ENCODE measurements at places on chromosomes 4 and X.

DNA sequence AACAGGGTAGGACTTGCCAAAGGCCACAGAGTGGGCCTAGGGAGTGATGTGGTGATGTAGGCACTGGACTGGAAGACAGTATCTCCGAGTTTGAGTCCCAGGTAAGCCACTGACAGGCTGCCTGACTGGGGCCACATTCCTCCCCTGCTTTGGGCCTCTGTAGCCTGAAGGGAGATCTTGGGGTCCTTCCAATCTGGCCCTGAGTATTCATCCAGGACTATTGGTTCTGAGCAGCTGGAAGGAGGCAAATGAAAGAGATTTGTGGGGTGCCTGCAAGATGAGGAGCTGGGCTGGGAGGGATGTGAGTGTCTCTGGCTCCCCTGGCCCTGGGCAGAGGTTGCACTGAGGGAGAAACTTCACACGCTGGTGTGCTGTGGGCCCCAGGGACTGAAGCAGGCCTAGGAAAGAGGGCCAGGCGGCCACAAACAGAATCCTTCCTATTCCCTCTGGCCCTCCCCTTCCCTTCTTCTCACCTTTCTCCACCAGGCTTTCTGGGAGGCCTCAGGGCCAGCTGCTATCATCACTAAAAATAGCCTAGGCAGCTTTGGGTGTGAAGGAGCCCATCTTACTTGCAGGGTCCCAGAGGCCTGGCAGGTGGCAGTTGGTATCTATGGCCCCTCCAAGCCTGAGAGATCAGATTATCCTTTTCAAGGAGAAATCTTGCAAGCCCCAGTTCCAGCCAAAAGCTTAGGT, 70.1 kb downstream of the PJA1 start:
- DNase-seq, result no peak

GRCh38 chrX:153723351-153724251, 586 bp downstream of the BCAP31 start:
- DNase-seq, result peak; percentile 54

GRCh38 chr4:72564184-72564583, 4.8 kb downstream of the ADAMTS3 start:
- DNase-seq, result peak; percentile 40

DNA sequence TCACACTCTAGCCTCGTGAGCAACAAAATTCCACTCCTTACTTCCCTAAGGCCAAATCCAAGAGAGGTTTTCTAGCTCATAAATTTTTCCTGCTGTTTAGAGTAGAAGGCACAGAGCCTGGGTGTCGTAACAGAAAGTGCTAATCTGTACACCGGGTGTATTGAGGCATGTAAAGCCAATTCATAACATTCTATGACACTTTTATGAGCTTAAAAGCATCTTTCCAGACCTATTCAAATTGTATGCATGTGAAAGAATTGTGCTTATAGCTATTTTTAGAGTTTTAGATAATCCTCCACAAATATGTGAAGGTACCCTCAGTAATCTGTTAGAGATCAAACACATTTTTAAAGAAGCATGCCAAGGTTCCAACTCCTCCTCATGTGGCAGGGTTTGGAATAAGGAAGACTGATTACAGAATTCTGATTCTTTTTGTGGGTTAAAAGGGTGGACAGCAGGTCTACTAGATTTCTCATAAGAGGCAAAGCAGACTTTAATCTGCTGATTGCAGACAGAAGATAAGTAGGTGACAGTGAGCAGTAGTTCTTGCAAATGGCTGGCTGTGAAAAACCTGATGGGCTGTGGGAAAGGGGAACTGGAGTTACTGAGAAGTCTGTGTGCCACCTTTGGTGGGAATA, 25.5 kb upstream of the LRCH2 start:
- DNase-seq, result no peak

GRCh38 chr4:78880874-78881492, 58.3 kb downstream of the PAQR3 start:
- DNase-seq, result no peak

- no peak for DNase-seq
Observed at GRCh38 chr4:152849350-152849749, 69.6 kb downstream of the ARFIP1 start.

GRCh38 chr4:140691369-140691768, 64.8 kb downstream of the TBC1D9 start:
- no peak for DNase-seq

GRCh38 chrX:2587146-2587545, 86.4 kb upstream of the DHRSX start:
- DNase-seq, result no peak

DNA sequence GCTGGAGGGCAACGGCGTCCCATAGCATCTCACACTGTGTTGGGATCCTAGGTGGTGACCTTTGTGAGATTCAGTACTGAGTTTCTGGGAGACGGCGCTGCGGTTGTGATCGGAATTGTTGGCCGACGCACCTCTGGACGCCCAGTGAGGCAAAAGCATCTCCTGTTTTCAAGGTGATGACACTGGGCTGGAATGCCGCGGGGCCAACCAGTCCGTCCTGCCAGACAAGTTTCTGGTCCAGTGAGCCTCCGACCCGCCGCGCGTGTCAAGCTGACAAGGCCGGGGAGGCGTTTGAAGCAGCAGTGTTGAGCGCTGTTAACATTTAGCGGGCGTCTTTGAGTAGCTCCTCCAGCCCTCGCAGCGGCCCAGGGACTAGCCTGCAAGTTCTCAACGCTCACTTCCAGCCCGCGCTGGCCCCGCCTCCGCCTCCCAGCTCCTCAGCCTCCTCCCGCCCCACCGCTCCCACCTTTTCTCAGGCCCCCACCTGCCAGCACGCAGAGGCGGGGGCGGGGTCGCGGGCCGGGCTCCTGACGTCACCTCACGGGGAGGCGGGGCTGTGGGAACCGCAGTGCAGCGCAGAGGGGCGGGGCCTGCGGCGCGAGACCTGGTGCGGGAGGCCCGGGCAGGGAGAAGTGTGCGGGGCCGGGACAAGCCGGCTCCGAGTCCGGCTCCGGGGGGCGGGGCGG, 482 bp upstream of the CDS1 start:
- peak; percentile 79 for DNase-seq

GRCh38 chr4:169510617-169511016, 101.8 kb downstream of the NEK1 start:
- DNase-seq, result no peak

- DNase-seq, result peak; percentile 57
Observed at GRCh38 chrX:100973411-100973810, 3.9 kb downstream of the ARL13A start.

DNA sequence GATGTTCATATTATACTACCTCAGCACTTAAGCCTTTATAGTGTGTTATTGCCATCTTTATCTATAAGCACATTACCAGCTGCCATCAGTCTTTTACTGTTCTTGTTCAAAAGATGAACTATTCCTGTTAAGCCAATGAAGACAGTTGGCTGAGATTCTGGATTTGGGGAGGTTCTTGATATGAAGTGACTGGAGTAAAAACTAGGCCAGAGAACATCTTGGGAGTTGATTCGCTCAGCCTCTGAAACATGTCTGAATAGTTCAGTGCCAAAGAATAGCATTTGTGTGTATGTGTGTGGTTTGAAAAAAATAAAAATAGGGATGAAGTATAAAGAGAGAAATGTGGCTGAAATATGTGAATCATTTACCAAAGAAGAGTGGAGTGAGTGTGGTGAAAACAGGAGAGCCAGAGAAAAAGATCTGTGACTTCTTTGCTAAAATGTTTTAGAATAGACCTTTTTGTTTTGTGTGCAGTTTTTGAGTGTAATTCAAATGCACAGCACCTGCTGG, 15.2 kb downstream of the EXOC1 start:
- DNase-seq, result no peak

DNA sequence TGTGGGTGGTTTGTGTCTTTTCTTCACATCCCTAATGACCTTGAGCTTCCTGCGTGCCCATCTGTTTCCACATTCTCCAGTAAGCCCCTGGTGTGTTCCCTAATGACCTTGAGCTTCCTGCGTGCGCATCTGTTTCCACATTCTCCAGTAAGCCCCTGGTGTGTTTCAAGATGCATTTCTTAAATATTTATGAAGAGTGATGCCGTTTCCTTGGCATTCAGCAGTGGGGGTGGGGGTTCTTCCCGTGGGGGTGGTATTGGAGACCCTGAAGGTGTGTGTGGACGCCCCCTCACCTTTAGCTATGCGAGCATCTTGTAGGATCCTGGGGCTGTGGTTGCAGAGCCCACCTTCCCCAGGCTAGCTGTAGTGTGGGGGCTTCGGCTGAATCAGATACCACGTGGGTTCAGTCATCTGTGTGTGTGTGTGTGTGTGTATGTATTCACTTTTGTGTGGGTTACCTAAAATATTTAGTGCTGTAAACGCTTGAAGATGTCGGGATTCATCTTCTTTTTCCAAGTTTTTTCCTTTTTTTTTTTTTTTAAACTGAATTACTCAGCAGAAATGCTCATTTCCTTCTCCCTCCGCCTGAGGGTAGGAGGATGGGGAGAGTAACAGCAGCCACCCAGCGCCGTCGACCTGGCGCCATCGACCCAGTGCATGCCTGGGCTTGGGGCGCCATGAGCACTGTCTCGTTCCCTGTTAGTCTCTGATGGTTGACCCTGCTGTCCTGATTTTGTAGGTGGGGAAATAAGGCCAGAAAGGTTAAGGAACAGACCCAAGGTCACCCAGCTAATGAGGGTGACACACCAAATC, 9.9 kb downstream of the NSG1 start:
- DNase-seq, result no peak

DNA sequence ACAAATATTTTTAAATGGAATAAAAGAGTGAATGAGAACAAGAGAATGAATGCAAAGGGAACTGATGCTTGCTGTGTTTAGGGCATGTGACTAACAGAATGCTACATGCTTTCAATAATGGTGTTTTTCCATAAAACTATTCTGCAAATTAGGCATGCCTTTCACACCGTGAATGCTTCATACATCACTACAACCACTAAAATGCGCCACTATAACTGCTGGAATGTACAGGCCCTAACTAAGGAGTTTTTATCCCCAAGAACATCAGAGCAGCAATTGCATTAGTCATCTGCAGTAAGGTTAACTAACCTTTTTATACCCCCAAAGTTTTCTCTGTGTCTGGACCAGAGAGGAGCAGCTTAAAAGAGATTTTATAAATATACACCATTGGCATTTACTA, 190.4 kb downstream of the ARAP2 start:
- no peak for DNase-seq

DNA sequence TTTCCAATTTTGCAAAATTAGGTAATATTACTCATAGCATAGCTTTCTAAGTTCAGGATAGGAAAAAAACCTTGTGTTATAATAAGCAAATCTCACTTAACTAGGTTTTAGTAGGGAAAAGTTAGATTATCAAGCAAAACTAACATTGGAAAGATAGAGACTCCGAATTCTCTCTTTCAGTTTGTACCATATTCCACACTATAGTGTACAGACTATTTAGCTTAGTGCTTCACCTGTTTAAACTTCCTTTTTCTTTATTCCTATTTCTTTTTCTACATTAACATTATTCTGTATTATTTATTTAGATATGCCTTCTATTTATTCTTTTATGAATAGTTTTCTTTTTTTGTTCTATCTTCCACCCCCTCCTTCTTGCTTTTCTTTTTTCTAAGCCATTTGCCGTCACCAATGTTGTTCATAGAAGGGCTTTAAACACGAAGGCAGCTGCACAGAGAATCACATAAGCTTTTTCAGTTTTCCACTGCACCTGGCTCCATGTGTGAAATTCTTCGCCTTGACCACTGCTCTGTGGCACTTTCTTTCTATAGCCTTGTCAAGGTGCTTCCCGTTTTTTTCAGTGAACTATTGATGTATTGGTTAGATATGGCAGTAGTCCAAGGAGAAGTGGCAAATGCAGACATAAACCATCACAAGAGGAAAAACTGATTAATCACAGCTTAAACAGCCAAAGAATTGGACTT, 8.5 kb downstream of the PCDH10 start:
- no peak for DNase-seq

- no peak for DNase-seq
Observed at GRCh38 chr4:182018691-182019090, 224.5 kb upstream of the TENM3 start.

- no peak for DNase-seq
Observed at GRCh38 chrX:110698696-110699095, 96.9 kb downstream of the CHRDL1 start.

DNA sequence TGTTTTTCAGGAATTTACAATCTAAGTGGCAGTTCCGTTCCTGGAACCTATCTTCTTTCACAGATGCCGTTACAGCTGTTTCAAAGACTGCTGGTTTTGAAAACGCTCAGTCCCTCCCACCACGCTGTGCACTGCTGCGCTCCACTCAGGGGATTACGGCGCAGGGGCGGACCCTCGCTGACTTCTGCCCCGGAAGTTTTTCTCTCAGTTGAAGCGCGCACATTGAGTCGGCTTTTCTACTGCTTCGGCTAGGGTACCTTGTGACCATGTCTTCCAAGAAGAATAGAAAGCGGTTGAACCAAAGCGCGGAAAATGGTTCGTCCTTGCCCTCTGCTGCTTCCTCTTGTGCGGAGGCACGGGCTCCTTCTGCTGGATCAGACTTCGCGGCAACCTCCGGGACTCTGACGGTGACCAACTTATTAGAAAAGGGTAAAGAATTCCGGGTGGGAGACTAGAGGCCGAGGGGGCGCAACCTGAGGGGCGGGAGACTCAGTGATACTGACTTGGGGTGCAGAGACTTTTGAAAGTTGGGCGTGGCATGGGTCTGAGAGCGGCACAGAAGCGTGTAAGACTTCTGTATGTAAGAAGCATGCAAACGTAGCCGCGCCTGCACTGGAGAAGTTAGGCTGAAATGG, 597 bp upstream of the NUDT6 start:
- peak; percentile 89 for DNase-seq

GRCh38 chr4:141330616-141331015, 109.9 kb downstream of the ZNF330 start:
- no peak for DNase-seq

GRCh38 chr4:144582975-144583374, 63.0 kb upstream of the HHIP start:
- no peak for DNase-seq

DNA sequence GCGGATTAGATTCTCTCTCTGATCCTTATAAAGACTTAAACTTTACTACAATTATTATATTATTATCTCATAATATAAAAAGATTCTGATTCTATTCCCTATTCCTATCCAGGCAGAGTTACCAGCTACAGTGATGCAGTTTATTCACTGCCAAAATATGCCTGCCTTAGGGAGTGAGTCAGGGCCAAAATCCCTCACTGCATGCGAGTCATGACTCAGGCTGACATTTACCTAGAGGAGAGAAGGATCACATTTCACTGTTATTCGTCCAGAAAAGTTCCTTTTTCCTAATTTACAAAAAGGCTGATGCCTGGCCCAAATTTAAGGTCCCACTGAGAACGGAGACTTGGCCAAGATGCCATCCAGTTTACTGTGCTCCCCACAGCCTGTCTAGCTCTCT, 168.5 kb upstream of the LDB2 start:
- peak; percentile 83 for DNase-seq

- DNase-seq, result no peak
Observed at GRCh38 chr4:98466868-98467599, 191.4 kb downstream of the TSPAN5 start.

- DNase-seq, result no peak
Observed at GRCh38 chrX:134460862-134461220, 876 bp downstream of the HPRT1 start.

DNA sequence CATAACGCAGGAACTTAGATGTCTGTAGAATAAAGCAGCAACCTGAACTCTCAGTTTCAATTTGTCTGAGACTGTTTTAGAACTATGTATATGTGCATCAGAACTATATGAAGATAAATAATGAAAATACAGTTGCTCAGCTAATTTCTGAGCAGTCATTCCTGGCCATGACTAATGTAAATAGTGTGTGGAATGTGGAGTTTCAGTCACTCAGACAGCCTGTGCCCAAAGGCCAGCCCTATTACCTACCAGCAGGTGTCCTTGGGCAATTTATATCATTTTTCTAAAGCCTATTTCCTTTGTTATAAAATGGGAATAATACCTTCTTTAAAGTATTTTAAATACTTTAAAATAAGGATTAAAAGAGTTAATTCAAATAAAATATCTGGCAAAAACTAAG, 56.0 kb upstream of the RELL1 start:
- DNase-seq, result no peak
